Trophoblast cell (in vitro differentiated cells and primary cell): ENCODE measurements at places on chromosomes 11 and 22.

DNA sequence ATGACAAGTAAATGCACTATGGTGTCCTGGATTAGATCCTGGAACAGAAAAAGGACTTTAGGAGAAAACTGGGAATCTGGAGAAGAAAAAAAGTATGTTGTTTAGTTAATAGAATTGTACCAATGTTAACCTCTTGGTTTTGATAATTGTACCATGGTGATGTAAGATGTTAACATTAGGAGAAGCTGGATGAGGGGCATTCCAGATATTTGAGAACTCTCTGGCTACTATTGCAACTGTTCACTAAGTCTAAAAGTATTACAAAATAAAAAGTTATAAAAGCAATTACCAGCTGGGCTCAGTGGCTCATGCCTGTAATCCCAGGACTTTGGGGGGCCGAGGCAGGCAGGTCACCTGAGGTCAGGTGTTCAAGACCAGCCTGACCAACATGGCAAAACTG, 66.5 kb downstream of the EXT2 start:
- DNase-seq = no peak
- H3K4me3 ChIP-seq = no peak overlapping the region
- no peaks in the 10 kb centered on the region for H3K4me1 ChIP-seq
- H3K36me3 ChIP-seq = no peaks in the 10 kb centered on the region
- no peak overlapping the region for H3K27ac ChIP-seq

DNA sequence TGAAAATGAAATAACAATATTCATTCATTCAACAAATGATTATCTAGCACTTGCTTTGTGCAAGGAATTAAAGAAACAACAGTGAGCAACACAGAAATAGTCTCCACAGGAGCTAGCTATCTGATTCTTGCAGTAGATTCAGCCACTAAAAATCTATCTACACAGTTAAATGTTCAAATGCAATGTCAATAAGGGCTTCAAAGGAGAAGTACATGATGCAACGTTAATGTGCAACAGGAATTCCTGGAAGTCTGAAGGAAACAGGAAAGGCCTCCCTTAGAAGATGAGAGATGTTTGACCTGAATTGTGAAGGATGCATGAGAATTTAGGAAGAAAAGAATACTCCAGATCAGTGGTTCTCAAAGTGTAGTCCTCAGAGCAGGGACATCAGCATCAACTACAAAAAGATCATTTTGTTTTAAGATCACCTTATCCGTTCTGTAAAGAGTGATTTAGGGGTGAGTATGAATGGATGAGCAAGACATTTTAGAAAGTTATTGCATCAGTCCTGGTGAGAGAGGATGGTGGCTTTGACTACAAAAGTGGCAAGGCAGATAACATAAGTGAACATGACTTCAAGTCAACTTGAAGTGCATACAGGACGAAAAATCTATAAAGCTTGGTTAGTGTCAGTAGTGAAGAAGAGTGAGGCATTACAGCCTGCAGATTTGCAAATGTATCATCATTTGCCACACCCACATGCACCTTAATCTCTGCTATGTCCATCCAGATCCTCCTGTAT, 96.0 kb downstream of the ETS1 start:
- H3K36me3 ChIP-seq = peaks cover 25% of the 10 kb centered on the region
- H3K27me3 ChIP-seq = no peaks in the 10 kb centered on the region
- peaks cover 5% of the 10 kb centered on the region for H3K4me1 ChIP-seq

- H3K4me3 ChIP-seq = no peak overlapping the region
- H3K4me1 ChIP-seq = peaks cover 7% of the 10 kb centered on the region
- H3K36me3 ChIP-seq = no peaks in the 10 kb centered on the region
Observed at GRCh38 chr11:106961518-106961917, 56.8 kb downstream of the GUCY1A2 start.

DNA sequence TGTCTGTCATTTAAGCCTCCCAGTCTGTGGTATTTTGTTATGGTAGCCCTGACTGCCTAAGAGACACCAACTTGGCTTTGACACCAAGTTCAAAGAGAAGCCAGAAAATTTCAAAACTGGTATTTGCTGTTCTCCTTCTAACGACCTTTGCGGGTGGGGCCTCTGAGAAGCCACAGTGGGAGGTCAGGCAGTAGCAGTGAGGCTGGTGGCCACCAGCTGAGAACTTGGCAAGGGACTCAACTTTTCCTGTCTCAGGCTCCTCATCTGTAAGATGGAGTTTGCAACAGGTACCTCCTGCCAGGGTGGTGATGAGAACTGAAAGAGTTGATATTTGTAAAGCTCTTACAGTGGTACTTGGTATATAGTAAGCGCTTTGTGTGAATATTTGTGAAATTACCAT, 183.4 kb downstream of the BCR start:
- H3K36me3 ChIP-seq = no peaks in the 10 kb centered on the region
- no peak overlapping the region for H3K4me3 ChIP-seq
- DNase-seq = no peak
- H3K4me1 ChIP-seq = no peaks in the 10 kb centered on the region

- H3K4me1 ChIP-seq = peaks cover 12% of the 10 kb centered on the region
- H3K4me3 ChIP-seq = no peak overlapping the region
- H3K36me3 ChIP-seq = no peaks in the 10 kb centered on the region
- DNase-seq = no peak
- no peaks in the 10 kb centered on the region for H3K27me3 ChIP-seq
Observed at GRCh38 chr11:126359431-126360048, 4.1 kb downstream of the ST3GAL4 start.

DNA sequence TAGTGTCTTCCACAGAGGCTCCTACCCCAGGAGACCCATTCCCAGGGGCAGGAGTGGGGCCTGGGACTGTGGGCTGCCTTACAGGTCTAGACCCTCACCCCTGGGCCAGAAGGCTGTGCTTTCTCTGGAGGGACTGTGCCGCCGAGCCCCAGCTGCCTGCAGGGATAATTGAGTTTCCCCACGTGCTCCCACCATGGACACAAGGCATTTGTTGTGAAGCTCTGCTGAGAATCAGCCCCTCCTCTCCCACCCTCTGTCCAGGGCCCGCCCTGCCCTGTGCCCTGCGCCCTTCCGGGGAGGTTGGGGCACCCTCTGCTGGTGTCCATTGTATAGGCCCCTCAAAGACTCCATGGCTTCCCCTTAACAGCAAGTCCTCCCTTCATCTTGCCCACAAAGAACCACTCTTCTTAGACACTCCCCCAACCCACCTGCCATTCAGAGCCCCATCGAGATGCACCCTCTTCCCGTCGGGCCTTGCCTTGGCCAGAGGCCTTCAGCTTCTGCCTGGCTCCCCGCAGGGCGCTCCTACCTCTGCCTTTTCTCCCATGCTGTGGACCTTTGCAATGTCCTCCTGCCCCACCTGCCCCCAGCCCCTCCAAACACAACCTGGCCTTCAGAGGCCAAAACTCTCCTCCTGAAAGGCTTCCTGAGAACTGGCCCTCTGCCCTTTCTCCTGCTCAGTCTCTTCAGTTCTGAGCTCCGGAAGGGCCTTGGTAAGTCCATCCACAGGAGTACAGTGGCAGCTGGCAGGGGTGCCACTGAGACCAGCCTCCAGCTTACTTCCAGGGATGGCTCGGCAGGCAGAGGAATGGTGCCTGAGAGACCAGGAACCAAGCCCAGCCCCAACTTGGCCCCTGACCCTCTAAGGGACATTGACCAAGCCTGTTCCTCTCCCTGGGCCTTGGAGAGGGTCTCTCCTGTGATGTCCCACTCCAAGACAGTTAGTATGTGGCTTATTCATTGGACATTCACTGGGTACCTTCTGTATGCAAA, 22.4 kb downstream of the DUSP8 start:
- H3K27ac ChIP-seq = no peak overlapping the region
- H3K4me1 ChIP-seq = peaks cover 9% of the 10 kb centered on the region
- H3K36me3 ChIP-seq = no peaks in the 10 kb centered on the region
- peaks cover 40% of the 10 kb centered on the region for H3K27me3 ChIP-seq
- DNase-seq = no peak
- no peak overlapping the region for H3K4me3 ChIP-seq
